Uterine smooth muscle cell (primary cell): ENCODE measurements at places on chromosomes 7 and 10. TPM values are rescaled to one million over a fixed set of nuclear protein-coding genes. Genes with fewer than 3 reads are reported as not detected.

Gene TNRC18
- total RNA-seq = 42.1 and 53.7 TPM in 2 replicates

Gene ASB10
- not detected in 2 replicates for total RNA-seq

Gene OR2F1
- total RNA-seq = under 0.01 TPM in 1 of 2 replicates, not detected in the other

Gene TAS2R16
- not detected in 2 replicates for total RNA-seq

Gene CTNNA3
- total RNA-seq = not detected in 2 replicates

Gene C10orf62
- total RNA-seq = 0.11 and 0.37 TPM in 2 replicates

Gene SKAP2
- total RNA-seq = 5.9 and 6.0 TPM in 2 replicates

Gene IQUB
- 0.50 and 0.55 TPM in 2 replicates for total RNA-seq

Gene DNAJC1
- 68.1 and 70.6 TPM in 2 replicates for total RNA-seq
